ENCODE measurements at places on chromosomes 5 and 9.

GRCh38 chr9:121984726-121985402, 108.2 kb downstream of the TTLL11 start:
- DNase-seq, result no peak
- H3K4me3 ChIP-seq, result no peak overlapping the region
- peaks cover 8% of the 10 kb centered on the region for H3K4me1 ChIP-seq
- H3K36me3 ChIP-seq, result no peaks in the 10 kb centered on the region
- no peaks in the 10 kb centered on the region for H3K27me3 ChIP-seq
- H3K27ac ChIP-seq, result no peak overlapping the region

- no peak overlapping the region for H3K27ac ChIP-seq
- no peaks in the 10 kb centered on the region for H3K36me3 ChIP-seq
- no peak overlapping the region for H3K4me3 ChIP-seq
These were observed 30.2 kb downstream of the SNX18 start for GRCh38 chr5:54547711-54548250.

- no peak overlapping the region for H3K4me3 ChIP-seq
- peaks cover 12% of the 10 kb centered on the region for H3K4me1 ChIP-seq
- DNase-seq, result no peak
- H3K27ac ChIP-seq, result no peak overlapping the region
These were observed 159.2 kb downstream of the SMARCA2 start for GRCh38 chr9:2174306-2174705.

DNA sequence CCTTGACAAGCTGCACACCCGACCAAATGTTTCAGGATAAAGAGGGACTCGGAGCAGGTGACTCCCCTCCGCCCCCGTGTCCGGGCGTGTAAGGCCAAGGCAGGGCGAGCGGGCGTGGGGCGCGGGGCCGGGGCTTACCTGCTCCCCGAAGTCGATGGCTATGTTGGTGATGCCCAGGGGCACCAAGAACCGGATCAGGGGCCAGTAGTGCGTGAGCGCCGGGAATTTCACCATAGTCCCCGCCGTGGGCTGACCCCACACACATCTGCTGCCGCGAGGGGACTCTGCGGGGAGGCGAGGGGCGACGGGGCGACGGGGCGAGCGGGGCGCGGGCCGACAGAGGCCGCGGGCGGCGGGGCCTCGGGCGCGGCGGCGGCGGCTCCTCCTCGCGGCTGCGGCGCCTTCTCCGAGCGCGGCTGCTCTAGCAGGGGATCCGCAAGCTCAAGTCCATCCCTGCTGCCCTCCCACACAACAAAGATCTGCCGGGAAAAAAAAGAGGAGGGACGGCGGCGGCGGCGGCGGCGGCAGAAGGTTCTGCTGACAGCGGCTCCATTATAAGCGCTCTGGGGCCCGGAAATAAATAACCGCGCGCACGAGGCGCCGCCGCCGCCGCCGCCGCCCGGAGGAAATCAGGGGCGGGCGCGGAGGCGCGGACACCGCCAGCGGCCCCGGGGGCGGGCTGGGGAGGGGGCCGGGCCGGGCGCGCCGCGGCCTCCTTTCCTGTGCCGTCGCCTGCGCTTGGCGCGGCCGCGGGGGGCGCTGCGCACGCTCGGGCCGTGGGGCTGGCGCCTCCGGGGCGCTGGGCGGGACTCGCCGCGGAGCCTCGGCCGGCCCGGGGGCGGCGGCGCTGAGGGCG, at the start of gene ANKH:
ANKH (minus strand) TSS at position 565 of the 856 bp plus-strand sequence; CDS start at position 234, 331 bp downstream.
- peak; percentile 78 for DNase-seq
- no peaks in the 10 kb centered on the region for H3K36me3 ChIP-seq
- peak within 1 kb of the TSS; percentile 69 for H3K4me3 ChIP-seq
- peaks cover 20% of the 10 kb centered on the region for H3K4me1 ChIP-seq
- peak within 1 kb of the TSS; percentile 78 for H3K27ac ChIP-seq

DNA sequence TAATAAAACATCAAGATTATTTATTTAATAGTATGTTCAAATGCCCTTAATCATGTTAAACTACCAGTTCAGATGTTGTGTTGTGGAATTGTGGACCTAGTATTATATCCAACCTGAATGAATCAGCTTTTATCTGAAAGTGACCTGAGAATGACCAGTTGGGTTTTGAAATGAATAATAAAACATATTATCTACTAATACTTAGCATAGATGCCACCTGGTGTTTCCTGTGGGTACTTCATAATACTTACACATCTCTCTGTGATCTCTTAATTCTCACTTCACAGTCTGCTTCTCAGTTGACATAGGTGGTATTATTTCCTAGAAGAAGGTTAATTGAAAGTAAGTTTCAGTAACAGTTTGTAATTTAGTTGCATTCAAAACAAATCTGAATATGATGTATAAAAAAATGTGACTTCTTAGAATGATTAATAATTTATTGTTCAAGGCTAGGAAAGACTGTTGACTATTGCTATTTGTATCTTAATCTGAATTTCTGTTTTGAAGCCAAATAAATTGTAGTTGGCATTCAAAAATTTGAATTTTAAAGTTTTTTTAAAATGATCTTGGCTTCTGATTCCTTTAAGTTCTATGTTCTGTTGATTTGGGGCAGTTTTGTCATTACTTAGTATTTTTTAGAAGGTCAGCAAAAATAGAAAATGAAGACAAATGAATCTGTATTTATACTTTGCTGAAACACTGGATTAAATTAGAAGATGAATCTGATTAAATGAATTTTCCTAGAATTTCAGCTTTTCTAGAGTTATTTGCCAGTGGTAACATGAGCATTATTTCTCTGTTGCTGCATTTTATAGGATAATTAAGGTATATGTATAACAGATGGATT, 48.2 kb downstream of the KIF2A start:
- H3K27ac ChIP-seq, result no peak overlapping the region
- H3K4me3 ChIP-seq, result no peak overlapping the region
- H3K27me3 ChIP-seq, result no peaks in the 10 kb centered on the region
- no peaks in the 10 kb centered on the region for H3K4me1 ChIP-seq
- H3K36me3 ChIP-seq, result no peaks in the 10 kb centered on the region

DNA sequence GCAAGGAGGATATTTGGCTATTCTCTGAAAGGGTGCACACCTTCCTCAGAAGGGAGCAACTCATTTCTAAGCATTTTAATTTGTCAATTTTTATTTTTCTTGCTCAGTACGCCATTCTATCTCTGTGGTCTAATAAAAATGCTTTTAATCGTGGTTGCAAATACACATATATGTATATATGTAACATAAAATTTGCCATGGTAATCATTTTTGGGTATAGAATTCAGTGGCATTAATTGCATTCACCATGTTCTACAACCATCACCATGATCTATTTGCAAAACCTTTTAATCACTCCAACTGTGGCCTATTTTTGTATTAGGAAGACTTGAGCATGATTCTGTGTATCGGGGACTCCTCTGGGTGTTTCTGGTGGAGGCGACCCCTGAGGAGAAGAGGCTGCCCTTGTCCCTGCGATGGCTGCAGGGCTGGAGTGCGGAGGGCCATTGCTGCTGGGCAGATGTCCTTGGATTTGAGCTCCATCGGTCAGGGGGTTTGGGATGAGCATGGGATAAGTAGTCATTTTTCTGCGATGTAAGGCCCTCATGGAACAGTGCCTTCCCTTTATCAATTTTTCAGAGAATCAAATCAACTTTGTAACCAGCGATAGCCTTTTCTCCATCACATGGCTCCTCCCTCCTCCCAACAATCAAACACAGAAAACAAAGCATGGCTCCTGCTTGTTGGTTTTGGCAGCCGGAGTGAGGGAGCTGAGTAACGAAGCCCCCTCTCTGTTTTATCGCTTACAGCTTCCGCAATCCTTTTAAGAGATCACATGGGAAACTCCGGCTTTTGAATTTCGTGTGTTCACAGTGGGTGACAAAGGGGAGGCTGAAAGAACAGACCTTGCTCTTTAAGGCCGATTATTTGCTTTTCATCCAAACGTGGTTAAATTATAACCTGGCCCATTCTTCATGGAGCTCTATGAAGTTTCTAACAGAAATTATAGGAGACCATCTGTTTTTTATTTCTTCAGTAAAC, 187.3 kb downstream of the TENT4A start:
- H3K4me1 ChIP-seq, result peaks cover 28% of the 10 kb centered on the region
- no peaks in the 10 kb centered on the region for H3K36me3 ChIP-seq
- DNase-seq, result peak; percentile 51
- peak overlapping the region; percentile 68 for H3K27ac ChIP-seq
- H3K27me3 ChIP-seq, result no peaks in the 10 kb centered on the region

DNA sequence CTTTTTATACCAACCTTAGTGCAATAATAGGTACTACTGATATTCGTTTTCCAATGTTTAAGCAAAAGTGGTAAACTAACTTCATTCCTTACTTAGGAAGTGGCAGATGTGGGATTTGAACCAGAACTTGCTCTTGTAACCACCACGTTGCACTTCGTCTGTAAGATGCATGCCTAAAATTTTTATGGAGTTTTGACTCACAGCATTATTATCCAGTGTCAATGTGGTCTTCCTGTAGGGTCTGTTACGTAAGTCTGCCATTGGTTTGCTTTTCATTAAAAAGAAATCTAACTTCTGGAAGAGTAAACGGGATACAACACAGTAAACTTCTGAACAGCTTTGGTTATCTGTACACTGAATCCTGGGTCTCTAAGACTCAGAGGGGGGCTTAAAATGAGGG, 521.0 kb upstream of the WWC1 start:
- H3K27ac ChIP-seq, result no peak overlapping the region
- no peak for DNase-seq
- no peaks in the 10 kb centered on the region for H3K4me1 ChIP-seq
- H3K4me3 ChIP-seq, result no peak overlapping the region
- no peaks in the 10 kb centered on the region for H3K27me3 ChIP-seq

- no peak overlapping the region for H3K4me3 ChIP-seq
- DNase-seq, result no peak
- no peaks in the 10 kb centered on the region for H3K27me3 ChIP-seq
- H3K36me3 ChIP-seq, result no peaks in the 10 kb centered on the region
These were observed 425.9 kb upstream of the MPDZ start for GRCh38 chr9:13705373-13705772.
